H9 (cell line): ENCODE measurements at places on chromosomes 13 and 19. TPM values are rescaled to one million over a fixed set of nuclear protein-coding genes. Genes with fewer than 3 reads are reported as not detected.

Gene LIM2
- not detected in 2 replicates for total RNA-seq

Gene CCDC194
- total RNA-seq = 0.68 and 0.75 TPM in 2 replicates

DNA sequence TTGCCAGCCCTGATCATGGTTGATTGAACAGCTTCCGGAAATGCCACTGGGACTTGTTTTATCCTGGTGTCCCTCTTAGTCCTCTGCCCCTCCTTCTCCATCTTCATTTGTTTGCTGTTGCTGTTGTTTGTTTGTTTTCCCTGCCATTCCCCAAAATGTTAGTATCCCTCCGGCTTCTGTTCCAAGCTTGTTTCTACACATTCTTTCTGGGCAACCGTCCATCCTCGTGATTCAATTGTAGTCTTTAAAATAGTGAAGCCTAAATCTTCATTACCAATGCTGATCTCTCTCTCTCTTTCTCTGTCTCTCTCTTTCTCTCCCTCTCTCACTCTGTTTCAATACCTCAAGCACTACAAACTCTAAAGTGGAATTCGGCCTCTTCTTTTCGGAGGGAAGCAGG lies 649.3 kb upstream of the ARGLU1 start:
- DNase-seq = no peak

GRCh38 chr19:10114651-10115391 lies 3.3 kb downstream of the P2RY11 start:
- DNase-seq = no peak

DNA sequence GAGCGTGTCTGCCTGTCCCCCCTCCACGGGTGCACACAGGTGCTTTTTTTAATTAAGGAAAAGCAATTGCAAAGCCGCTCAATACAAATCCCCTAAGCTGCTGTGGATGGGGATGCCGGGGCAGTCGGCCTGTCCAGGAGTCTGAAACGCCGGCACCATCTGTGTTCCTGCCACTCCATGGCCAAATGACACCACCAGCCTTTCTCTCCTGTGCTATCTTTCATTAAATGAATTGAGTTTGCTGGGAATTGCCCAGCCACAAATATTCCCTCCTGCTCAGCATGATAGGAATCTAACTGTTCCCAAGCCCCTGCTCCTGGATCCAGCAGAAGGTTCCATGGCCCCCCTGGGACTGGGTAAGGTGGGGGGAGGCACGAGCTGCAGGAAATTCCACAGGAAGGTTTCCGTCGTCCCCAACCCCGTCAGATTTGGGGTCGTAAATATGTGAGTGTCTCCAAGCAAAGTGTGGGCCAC lies 139.2 kb downstream of the KDM4B start:
- DNase-seq = no peak

GRCh38 chr19:5037936-5038335 lies 69.0 kb downstream of the KDM4B start:
- no peak for DNase-seq

- DNase-seq = peak; percentile 96
Observed at GRCh38 chr19:27793128-27793643, 1419.8 kb downstream of the UQCRFS1 start.

Gene IL12RB1
- total RNA-seq = not detected in 2 replicates

Gene SLC15A1
- total RNA-seq = 1.9 and 2.0 TPM in 2 replicates

- DNase-seq = no peak
Observed at GRCh38 chr13:51942189-51942588, 69.1 kb downstream of the ATP7B start.

DNA sequence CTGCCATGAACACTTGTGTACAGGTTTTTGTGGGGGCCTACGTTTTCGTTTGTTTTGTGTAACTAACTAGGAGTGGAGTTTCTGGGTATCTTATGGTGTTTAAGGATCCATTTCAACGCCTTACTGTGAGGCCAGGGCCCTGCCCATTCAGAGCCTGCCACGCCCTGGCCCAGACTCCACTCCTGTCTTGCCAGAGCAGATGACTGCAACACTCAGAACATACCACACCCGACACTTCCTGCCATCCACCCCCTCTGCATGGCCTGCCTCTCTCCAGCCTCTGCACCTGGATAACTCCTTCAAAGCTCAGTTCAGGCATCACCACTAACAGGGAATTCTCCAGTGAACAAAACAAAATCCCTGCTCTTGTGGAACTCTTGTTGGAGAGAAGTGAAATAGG lies 43.2 kb downstream of the RGCC start:
- DNase-seq = no peak

GRCh38 chr13:39765801-39766463 lies 110.5 kb downstream of the COG6 start:
- peak; percentile 53 for DNase-seq

- DNase-seq = no peak
Observed at GRCh38 chr19:15283141-15283883, 49.0 kb downstream of the BRD4 start.

DNA sequence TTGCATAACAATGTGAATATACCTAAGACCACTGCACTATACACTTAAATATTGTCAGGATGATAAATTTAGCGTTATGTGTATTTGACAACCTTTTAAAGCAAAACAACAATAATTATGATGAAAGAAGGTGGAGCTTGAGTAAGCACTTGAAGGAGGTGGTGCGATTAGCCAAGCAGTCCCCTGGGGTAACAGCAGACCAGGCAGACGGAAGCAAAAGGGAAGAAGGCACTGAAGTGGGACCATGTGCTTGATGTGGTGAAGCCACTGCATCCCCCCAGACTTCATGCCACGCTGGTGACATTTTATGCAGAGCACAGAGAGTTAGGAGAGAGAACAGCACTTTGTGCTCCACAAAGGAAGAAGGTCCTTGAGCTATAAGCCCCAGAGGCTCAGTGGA lies 58.3 kb upstream of the ZNF507 start:
- DNase-seq = no peak

- DNase-seq = no peak
Observed at GRCh38 chr19:8576273-8576993, 809 bp downstream of the MYO1F start.

- no peak for DNase-seq
Observed at GRCh38 chr13:85148009-85148408, 651.2 kb downstream of the SLITRK6 start.

Gene KLF12
- 9.7 and 10.8 TPM in 2 replicates for total RNA-seq

- DNase-seq = no peak
Observed at GRCh38 chr19:44092108-44092507, 2.1 kb upstream of the ZNF224 start.

DNA sequence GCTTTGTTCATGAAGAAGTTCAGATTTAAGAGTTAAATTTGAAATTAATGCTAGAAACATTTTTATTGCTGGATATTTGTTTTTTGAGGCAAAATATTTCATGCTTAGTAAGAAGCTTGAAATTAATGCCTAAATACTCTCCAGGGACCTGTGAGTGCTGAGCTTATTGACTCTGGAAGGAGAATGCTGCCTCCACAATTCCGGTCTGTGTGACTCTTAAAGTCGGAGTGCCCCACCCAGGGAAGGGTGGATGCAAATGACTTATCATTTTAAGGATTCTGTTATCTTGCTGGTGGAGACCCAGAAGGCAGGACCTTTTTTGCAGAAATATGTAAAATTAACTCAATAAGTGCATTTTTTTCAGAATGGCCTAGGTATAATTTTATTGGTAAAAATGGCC lies 143.8 kb upstream of the RXFP2 start:
- no peak for DNase-seq

- DNase-seq = peak; percentile 73
Observed at GRCh38 chr19:1266916-1267476, 2.1 kb upstream of the CIRBP start.

DNA sequence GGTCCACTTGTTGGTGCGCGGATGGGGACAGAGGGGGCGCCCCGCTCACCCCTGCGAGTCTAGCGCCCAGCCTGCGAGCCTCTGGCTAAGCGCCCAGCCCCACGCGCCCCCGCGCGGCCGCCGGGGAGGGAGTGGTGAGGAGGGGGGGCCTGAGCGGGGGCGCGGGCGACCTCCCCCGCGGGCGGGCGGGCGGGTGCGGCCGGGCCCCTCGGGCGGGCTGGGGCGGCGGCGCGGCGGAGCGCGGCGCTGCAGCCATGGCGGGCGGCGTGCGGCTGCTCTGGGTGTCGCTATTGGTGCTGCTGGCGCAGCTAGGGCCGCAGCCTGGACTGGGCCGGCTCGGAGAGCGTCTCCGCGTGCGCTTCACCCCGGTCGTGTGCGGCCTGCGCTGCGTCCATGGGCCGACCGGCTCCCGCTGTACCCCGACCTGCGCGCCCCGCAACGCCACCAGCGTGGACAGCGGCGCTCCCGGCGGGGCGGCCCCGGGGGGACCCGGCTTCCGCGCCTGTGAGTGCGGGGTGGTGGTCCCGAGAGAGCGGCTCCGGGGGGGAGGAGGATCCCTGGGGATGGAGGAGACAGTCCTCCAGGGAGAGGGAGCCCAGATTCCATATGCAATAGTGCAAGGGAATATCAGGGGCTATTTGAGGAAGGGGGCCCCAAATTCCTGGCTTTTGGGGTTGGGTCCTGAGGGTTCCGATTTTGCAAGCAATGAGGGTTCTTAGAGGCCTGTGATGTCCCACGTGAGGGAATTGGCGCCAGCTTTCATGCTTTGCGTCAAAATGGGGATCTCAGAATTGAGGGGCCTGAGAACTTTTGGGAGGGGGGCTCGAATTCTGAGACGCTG lies at the start of gene LTBP4:
Gene LTBP4 (plus strand): TSS at position 236 of the 841 bp plus-strand sequence. CDS start 19 bp downstream, at position 255.
- peak; percentile 40 for DNase-seq

GRCh38 chr13:32530841-32531253 lies 7.7 kb downstream of the N4BP2L2 start:
- no peak for DNase-seq

DNA sequence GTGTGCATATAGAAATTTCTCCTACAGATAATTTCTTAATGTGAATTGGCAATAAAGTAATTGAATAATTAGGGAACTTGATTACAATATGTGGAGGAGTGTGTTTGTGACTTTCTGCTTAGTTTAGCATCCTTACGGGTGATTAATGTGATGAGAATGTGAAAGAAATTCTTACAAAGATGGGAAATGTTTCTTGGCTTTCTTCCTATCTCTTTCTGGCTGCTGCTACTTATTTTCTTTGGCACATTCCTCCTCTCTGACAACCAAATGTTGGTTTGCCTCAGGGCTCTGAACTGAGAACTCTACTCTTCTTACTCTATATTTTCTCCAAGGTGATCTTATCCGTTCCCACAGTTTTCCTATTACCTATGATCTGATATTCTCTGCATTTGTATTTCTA lies 300.1 kb downstream of the TBC1D4 start:
- DNase-seq = no peak

GRCh38 chr13:80962855-80963254 lies 621.9 kb upstream of the SPRY2 start:
- DNase-seq = no peak

Gene ICAM5
- total RNA-seq = 1.4 and 1.6 TPM in 2 replicates

- DNase-seq = no peak
Observed at GRCh38 chr19:46980761-46981160, 38.9 kb upstream of the NPAS1 start.

- DNase-seq = peak; percentile 58
Observed at GRCh38 chr13:57582032-57582431, 49.5 kb upstream of the PCDH17 start.

DNA sequence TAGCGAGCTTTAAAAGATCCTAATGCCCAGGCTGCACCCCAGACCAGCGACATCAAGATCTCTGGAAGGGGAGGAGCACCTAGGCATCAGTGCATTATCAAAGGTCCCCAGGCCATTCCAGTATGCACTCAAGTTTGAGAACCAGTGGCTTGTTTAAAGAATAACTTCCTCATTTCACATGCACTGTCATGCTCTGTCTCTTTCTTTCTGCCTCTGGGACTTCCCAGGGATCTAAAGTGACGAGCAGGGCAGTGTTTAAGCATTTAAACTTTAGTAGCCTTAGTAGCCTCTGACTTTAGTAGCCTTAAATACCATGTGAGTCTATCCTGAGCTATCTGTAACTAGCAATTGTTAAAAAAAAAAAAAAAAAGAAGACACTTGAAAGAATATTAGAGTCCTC lies 8.9 kb upstream of the FARP1 start:
- no peak for DNase-seq

Gene CATSPERD
- total RNA-seq = not detected in 2 replicates

DNA sequence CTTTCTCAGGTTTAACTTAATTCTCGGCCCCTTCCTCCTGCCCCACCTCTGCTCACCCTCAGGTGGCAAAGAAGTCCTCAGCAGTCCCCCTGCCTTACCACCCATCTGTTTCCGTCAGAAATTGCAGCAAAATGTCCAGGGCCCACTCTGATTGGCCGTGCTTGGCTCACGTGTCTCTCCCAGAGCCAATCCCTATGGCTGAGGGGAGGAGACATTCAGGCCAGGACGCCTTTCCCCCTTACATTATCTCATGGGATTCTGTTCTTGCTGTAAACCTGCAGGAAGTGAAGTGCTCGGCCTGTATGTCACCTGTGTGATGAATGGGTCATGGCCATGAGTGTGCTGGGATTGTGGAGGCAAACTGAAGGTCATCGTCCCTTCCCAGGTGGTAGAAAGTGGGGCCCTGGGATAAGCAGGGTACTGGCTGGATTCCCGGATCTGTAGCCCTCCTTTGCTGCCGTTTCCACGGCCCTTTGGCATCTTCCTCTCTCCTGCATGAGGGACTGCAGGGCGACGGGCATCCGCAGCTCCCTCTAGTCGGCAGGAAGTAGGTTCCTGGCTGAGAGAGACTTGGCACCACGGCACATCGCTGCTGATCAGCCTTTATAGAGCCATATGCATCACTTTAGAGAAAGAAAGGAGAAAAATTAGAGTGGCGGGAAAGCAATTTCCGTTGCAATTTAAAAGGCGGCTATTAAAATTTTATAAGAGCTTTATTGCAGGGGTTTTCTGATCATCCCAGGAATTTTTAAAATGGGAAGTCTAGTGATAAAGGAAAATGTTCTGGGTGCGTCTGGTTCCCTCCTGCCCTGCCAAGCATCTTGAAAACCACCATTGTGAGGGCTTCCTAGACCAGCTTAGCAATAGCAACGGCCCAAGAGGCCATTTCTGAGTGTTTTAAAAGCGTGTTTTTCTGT lies 118.2 kb downstream of the SIPA1L3 start:
- DNase-seq = peak; percentile 83

- no peak for DNase-seq
Observed at GRCh38 chr13:37595162-37595561, 3.4 kb downstream of the POSTN start.

Gene CD209
- not detected in 2 replicates for total RNA-seq

GRCh38 chr19:8654591-8655339 lies 24.3 kb downstream of the NFILZ start:
- DNase-seq = peak; percentile 75

Gene ZNF667
- total RNA-seq = not detected in 2 replicates

Gene ONECUT3
- total RNA-seq = 0.04 and 0.07 TPM in 2 replicates

- DNase-seq = no peak
Observed at GRCh38 chr13:102302534-102302933, 99.3 kb downstream of the FGF14 start.

DNA sequence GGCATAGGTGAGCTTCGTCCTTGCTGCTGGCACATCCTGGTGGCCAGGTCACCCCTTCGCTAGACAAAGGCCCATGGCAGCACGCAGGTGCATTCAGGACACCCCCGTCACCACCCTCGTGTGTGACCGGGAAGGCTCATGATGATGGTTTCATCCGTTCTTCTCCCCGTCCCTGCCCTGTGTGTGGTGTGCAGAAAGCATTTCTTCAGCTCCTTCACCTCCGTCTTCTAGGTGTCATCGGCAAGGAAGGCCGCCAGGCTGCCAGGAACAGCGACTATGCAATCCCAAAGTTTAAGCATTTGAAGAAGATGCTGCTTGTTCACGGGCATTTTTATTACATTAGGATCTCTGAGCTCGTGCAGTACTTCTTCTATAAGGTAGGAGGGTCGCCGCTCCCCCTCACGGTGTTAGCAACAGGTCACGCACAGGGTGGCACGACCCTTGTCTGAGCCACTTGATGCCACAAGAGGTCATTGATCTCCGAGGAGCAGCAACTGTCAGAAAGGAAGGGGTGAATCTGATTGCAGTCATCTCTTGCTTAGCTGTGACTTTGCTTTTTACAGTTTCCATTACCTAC lies 111.0 kb upstream of the MCF2L start:
- DNase-seq = no peak

- no peak for DNase-seq
Observed at GRCh38 chr13:40026741-40027140, 371.3 kb downstream of the COG6 start.

Gene DPF1
- 12.0 and 13.1 TPM in 2 replicates for total RNA-seq
